ENCODE measurements at places on chromosomes 2 and 18. TPM values are rescaled to one million over a fixed set of nuclear protein-coding genes. Genes with fewer than 3 reads are reported as not detected.

NEU2 gene
- total RNA-seq: not detected

FBXO48 gene
- 1.9 TPM for total RNA-seq

ALPG gene
- not detected for total RNA-seq

IL1RL2 gene
- 0.44 TPM for total RNA-seq

IAH1 gene
- total RNA-seq: 35.8 TPM

HOXD10 gene
- total RNA-seq: not detected

KHK gene
- total RNA-seq: 3.3 TPM

C2orf49 gene
- 43.4 TPM for total RNA-seq

MDH1B gene
- total RNA-seq: 2.9 TPM

SLC23A3 gene
- total RNA-seq: 0.65 TPM

METTL8 gene
- total RNA-seq: 12.5 TPM

NOSTRIN gene
- total RNA-seq: 0.42 TPM

DHRS9 gene
- total RNA-seq: not detected

FBLN7 gene
- 8.4 TPM for total RNA-seq

CROCC2 gene
- total RNA-seq: not detected

DPP10 gene
- total RNA-seq: 19.2 TPM

LYPD6B gene
- total RNA-seq: 12.8 TPM

ADCYAP1 gene
- total RNA-seq: not detected

AQP12B gene
- not detected for total RNA-seq

TWSG1 gene
- 30.0 TPM for total RNA-seq

POTEC gene
- not detected for total RNA-seq

ANKRD29 gene
- total RNA-seq: not detected

C2orf80 gene
- total RNA-seq: not detected

EVA1A gene
- total RNA-seq: 2.2 TPM
